ENCODE measurements at places on chromosomes 3 and 15.

- DNase-seq = no peak
Observed at GRCh38 chr3:138477801-138478200, 43.4 kb downstream of the ESYT3 start.

DNA sequence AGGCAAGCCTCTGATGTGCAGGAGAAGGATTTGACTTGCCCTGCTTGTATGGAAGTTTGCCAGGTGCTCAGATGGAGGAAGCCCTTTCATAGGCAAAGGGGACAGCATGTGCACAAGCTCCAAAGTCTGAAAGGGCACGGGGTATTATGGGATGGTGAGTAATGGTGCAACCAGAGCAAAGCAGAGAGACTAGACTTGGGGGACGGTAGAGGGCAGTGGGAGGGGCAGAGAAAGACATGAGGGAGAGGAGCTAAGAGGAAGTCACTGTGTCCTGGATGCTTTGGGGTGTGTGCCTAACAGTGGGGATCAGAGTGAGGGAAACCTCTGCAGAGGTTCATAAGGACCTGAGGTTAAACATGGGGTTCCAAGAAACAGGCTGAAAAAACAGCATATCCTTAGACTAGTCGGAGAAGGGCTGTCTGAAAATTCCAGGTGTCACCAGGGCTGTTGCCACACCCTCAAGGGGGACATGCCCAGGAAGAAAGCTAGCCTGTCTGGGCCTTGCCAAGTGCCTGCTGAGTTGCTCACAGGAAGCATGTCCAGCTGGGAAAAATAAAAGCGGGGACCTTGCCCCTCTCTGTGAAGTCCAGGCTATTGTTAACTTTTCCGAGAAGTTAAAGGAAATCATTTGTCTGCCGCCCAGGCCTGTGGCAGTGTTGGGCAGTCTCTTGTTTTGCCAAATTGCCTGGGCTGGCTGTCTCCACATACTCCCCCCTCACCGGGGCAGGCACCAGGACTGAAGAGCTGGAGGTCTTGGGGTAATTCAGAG lies 47.1 kb downstream of the HRH1 start:
- DNase-seq = no peak

GRCh38 chr3:23952646-23953045 lies 7.6 kb downstream of the NR1D2 start:
- DNase-seq = no peak

- no peak for DNase-seq
Observed at GRCh38 chr3:29370476-29371420, 89.9 kb downstream of the RBMS3 start.

DNA sequence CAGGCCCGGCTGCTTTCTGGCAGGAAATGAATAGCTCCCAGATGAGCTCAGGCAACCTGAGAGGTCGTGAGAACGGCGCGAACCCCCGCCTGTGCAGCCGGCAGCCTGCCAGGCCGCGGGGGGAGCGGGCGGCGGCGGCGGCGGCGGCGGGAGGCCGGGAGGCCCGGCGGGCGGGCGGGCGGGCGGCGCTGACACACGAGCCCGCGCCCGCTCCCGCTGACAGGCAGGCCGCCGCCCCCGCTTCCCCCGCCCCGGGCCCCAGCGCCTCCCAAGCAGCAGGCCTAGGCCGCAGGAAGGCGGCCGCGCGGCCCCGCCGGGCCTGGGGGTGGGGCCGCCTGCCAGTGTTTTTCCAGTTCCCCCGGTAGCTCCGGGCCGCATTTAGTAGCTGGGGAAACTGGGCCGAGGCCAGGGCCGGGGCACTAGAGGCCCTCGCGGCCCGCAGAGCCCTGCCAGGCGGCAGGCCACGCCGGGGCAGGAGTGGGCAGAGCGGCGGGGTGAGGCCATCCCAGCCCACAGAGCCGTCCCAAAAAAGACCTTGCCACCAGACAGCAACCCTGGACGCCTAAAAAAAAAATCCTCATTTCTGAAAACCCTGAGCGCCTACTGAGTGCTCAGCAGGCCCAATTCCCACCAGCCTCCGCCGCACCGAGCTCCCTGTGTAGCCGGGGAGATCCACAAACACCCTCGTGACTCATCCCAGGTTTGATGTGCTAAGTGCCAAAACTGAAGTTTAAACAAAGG lies 5.6 kb downstream of the HES1 start:
- DNase-seq = peak; percentile 38

DNA sequence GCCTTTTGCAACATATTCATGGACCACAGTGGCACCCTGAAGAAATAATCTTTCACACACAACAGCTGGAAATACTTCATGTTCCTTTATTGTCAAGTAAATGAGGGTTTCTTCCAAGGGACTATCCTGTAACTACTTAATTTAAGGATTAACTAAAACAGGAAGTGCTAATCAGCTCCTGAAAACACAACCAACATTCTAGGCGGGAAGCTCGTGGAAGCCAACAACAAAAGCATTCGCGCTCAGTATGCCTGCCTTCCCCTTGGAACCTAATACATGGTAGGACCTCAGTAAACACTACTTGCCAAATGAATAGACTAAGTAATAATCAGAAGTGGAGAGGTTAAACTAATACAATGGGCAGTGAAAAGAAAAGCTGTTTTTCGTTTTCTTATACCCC lies 300.9 kb downstream of the RORA start:
- no peak for DNase-seq

- no peak for DNase-seq
Observed at GRCh38 chr3:30269751-30270445, 336.5 kb upstream of the TGFBR2 start.

DNA sequence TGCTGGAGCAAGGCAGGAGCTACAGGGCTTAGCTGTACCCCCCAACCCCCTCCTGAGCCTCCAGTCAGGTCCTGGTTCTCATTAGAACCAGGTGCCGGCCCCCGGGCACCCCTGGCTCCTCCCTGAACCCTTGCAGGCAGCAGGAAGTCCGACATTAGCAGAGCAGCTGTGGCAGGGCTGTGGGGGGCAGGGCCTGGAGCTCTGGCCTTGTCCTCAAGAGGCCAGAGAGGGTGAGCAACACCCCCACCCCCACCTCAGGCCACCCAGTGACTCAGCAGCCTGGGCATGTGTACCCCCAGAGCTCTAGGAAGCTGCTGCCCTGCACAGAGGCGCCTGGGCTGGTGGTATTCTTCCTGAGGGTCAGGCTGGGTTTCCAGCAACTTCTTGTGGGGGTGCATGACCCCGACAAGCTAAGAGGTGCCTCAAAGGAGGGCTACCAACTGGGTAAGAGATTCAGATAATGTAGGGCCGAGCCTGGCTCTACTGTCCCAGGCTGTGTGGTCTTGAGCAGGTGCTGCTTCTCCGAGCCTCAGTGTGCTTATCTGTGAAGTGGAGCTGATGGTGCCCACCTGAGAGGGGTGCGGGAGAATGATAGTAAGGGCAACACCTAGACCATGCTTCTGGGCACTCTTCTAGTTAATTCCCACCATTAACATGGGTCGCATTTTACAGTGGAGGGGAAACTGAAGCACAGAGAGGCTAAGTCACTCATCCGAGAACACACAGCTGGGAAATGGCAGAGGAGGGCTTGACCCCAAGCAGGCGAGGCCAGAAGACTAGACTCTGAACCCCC lies 16.0 kb downstream of the H1-8 start:
- no peak for DNase-seq

DNA sequence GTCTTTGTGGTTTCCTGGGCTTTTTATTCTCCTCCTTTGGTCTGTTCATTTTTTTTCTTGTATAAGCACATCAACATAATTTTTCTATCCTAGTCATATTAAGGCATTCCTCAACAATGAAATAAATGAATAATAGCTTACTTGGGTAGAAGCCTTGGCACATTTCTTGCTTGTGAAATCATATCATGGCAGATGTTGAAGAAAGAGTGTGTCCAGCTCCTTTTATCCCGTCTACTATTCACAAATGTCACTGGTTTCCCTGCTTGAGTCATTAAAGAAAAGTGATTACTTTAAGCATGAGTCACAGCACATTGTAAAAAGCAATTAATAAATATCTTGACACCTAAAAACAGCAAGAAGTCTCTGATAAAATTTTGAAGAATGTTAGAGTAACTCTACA lies 42.1 kb downstream of the MINAR1 start:
- no peak for DNase-seq

GRCh38 chr3:8596321-8597218 lies 48.0 kb downstream of the SSUH2 start:
- DNase-seq = no peak

DNA sequence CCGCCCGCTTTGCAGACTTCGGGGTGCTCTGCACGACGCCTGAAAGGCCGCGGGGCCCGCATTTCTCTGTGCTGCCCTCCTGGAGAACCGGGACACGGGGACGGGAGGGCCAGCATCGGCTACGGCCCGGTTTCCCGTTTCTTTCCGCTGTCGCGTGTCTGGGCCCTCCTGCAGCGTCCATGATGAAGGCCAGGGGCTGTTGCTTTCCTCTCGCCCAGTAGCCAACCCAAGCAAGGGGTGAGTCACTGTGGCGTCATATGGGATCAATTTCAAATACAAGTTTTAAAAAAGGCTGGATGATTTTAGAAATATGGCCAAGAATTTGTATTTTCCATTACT lies 435 bp downstream of the SLC35G2 start:
- DNase-seq = no peak

- DNase-seq = no peak
Observed at GRCh38 chr3:170632780-170633179, 46.9 kb upstream of the SLC7A14 start.

GRCh38 chr3:149020839-149021252 lies 29.5 kb downstream of the GYG1 start:
- no peak for DNase-seq

- DNase-seq = no peak
Observed at GRCh38 chr3:50154476-50154839, 666 bp upstream of the SEMA3F start.

DNA sequence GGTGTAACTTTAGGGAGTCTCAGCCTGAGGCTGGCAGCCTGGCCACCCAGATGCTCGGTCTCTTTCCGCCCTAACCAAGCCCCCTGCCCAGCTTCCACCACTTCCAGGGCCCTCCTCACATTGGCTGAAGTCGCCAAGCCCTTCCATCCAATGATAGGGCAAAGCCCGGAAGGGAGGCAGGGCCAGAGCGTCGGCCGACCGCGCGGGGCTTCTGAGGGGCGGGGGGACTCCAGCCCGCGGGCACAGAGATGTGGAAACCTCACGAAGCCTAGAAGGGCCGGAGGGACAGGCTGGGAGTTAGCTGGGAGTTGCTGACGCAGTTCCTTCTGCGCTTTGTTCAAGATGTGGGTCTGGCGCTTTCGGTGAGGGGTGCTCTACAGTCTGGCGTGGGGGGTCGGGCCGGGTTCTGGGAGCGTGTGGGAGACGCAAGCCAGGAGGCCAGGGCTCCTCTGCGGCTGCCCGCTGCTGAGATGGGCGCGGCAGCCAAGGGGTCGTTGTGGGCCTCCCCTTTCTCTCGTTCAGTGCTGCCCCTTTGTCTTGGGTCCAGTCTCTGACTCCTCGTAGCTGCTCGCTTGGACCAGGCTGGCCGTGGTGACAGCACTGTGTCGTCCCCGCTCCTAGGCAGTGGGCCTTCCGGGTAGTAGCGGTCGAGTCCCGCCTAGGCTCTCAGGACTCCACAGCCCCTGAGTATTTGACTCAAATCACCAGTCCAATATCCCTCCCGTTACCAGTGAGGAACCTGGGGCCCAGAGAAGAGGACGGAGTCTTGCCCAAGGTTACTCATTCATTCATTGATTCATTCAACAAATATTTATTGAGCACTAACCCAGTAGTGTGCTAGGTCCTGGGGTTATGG lies at the start of gene ZNF660:
Gene ZNF660 (plus strand): TSS at position 319 of the 856 bp plus-strand sequence. CDS start 9,230 bp downstream, outside the sequence.
- DNase-seq = no peak

DNA sequence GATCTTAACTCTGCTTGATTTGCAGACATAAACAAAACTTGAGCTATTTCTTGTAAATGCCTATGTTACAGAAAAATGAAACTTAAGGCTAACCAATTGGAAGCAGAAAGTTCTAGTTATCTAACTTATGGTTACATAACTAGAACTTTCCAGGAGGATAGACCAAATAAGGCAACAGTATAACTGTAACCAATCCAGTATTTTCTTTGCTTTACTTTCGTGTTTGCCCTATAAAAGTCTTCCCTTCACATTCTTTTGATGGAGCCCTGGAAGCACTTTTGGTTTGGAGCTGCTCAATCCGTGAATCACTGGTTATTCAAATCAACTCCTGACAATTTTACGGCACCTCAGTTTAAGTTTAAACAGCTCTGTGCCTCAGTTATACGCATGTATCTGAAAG lies 164.6 kb downstream of the SUCLG2 start:
- DNase-seq = no peak

- no peak for DNase-seq
Observed at GRCh38 chr3:167203062-167203461, 177.0 kb downstream of the ZBBX start.

DNA sequence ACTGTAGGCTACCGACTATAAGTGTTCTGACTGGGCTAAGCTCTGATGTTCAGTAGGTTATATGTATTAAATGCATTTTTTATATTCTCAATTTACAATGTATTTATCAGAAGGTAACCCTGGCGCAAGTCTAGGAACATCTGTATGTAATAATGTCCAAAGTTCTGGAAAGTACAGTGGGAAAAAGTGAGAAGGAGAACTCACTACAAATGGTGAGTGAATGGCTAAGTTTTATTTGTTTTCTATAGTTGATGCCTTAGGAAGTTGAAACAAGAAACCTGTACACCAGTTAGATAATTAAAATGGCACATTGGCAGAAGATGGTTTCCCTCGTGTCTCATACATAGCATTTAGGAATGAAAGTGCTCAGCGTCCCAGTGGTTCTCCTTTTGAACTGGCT lies 333.4 kb upstream of the THRB start:
- DNase-seq = no peak

- no peak for DNase-seq
Observed at GRCh38 chr3:150252462-150252861, 155.6 kb upstream of the TSC22D2 start.

- no peak for DNase-seq
Observed at GRCh38 chr3:9012521-9012920, 49.2 kb upstream of the RAD18 start.

DNA sequence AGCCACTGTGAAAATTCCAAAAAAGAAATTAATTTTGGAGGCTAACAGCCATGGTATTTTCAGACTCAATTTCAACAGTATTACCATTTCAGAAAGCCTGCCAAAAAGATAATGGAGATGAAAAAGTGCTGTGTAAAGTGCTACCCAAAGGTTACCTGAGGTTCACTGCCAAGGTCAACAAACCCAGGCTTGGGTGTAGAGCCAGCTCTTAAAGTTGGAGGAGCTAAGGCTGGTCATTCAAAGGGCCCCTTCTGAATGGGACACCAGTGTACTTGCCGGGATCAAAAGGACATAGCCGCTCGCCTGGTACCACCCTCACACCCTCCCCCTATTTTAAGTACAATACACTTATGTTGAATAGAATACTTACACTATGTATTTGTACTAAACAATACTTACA lies 64.5 kb downstream of the ETV5 start:
- DNase-seq = no peak

DNA sequence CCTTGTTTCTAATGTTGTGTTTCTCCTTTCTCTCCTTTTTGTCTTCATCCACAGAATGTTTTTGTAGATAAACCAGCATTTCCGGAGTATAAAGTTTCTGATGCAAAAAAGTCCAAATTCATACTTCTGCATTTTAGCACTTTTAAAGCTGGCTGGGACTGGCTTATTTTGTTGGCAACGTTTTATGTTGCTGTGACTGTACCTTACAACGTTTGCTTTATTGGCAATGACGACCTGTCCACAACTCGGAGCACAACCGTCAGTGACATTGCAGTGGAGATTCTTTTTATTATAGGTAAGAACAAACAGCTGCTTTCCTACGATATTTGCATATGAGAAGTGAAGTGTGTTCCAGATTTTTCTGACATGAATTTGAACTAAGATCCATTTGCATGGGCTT lies 199.4 kb downstream of the KCNH8 start:
- DNase-seq = no peak

- DNase-seq = no peak
Observed at GRCh38 chr3:167732313-167733065, 2.2 kb downstream of the PDCD10 start.

- DNase-seq = no peak
Observed at GRCh38 chr15:84598993-84599392, 1.8 kb upstream of the ZSCAN2 start.

Measured in T-helper 9 cell (primary cell).